NCI-H1048 (cell line): ENCODE measurements at places on chromosomes 7 and 10.

- no peak for DNase-seq
These were observed 6.5 kb downstream of the VSIR start for GRCh38 chr10:71766717-71767419.

GRCh38 chr10:132136689-132137088 is 50.1 kb upstream of the DPYSL4 start:
- DNase-seq: no peak

DNA sequence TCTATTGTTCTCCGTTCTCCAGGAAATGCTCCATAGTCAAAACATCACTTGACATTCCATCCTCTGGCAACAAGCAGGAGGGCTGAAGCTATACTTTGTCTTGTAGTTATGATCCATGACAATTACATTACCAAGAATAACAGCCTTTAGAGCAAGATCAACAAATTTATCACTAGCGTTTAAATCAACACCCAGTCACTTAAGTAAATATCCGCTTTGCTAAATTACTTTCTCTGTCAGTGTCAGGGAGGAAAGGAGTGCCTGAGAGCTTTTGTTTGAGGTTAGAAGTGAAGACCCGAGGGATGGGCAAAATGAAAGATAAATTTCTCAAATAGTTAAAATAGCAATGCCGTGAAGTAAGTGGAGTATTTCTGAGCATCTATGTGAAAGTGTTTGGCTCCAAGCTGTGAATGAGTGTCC is 236.1 kb upstream of the BMPER start:
- DNase-seq: no peak

DNA sequence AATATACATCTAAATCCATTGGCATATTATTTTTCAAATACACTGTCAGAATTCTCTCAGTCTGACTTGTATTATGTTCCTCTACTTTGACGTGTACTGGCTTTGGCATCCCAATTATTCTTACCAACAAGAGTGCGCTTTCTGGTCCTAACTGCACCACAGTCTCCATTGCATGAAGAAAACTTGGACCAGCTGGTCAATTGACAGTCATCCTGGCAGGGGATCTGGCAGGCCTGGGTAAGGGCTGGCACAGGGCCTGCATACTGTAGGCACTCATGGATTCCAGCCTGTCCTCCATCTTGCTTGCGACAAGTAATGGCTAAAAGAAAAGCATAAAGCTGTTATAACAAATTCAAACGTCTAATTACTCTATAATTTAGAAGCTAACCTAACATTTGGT is 384.9 kb downstream of the THSD7A start:
- DNase-seq: no peak

DNA sequence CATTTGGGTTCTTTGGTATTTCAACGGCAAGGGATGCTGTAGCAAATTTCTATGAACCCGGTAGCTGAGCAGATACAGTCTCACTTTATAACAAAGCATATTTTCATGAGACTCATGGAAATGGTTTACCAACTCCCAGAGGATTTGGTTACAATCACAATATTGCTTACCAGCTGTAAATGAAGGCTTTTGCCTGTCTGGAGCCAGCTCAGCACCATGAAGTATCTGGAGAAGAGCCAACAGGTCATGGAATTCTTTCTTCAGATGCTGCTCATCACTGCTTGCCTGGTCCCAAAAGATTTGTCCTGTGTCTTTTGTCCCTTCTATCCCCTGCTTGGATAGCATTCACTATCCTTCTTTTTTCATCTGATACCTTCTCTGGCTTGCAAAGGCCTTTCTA is 316.9 kb upstream of the PHYHIPL start:
- DNase-seq: no peak

DNA sequence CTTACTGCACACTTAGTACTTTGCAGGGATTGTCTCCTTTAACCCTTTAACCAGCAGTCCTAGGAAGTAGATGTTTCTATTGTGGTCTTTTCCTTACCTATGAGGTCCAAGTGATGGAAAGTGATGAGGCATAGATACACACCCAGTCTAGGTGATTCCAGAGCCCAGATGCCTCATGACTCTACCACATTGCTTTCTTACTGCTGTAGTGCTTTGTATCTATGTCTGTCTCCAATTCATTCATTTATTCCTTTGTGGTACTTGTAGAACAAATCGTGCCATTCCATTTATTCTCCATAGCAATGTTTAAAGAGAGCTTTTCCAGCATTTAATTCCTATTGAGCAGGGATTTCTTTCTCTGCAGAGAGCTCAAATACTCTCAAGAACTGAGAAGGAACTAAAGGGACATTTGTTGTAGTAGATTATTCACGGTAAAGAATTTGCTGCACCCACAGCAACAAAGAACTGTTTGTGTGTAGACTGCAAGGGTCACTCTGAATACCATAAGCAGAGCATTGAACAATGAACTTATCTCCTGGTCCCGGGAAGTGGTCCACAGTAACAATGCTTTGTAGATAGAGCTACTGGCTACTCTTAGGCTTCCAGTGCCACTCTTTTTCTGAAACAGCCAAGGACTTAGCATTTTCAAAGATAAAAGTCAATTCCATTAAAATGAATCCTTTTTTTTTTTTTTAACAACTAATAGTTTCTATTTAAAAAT is 337.0 kb downstream of the PTEN start:
- no peak for DNase-seq

DNA sequence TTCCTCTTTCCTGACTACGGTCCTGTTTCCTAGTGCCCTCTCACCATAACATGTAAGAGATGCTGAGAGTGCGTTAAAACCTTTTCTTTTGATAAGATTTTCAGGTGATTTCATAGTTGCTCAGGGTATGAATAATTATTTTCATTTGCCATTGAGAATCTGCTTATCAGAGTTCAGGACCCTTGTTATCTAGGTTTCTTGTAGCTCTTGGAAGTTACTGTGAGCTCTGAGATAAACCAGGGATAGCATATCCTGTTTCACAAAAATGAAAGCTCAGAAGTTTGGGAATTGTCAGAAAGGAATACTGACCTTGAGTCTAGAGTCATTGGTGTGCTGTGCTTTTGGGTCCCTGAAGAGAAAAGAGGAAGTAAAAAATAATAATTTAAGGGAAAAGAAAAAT is 76.8 kb upstream of the PRKG1 start:
- DNase-seq: no peak

DNA sequence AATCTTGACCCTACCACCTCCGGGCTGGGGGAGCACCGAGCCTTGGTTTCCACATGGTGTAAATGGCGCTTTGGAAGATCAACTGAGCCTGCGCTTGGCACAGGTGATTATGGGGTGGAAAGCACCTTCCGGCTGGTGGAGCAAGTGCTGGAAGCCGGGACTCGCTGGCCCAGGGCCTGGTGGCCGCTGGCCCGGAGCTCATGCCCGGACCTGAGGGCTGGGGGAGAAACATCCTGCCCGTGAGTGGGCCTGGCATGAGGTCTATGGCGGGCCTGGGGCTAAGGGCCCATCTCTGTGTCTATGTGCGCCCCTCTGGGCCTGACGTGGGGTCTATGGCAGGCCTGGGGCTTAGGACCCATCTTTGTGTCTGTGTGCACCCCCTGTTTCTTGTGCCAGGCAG is 14.2 kb upstream of the LFNG start:
- DNase-seq: no peak

DNA sequence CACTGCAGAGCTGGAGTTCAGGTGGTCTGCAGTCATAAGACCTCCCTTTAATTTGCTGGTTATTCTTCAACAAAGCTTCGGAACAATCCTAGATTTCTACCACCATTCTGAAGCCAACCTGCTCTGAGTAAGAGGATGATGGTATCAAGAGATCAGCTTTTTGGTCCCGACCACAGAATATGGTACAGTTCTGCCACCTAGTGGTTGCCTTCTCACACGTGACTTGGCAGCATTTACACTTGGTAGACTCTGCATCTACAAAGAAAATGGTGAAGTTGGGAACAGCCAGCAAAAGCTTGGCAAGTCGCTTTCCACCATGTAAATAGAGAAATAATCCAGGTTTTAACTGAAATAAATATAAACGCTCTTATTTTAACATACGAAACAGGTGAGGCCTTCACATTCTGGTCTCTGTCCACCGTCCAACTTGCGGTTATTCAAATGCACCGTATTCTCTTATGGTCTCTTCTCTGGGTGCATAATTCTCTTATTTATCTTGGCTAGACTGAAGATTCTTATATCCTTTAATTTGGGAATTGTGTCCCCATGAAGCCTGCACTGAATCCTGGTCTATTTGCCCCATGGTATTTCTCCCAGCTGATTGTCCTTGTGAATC is 173.9 kb upstream of the GRM3 start:
- peak; percentile 67 for DNase-seq

DNA sequence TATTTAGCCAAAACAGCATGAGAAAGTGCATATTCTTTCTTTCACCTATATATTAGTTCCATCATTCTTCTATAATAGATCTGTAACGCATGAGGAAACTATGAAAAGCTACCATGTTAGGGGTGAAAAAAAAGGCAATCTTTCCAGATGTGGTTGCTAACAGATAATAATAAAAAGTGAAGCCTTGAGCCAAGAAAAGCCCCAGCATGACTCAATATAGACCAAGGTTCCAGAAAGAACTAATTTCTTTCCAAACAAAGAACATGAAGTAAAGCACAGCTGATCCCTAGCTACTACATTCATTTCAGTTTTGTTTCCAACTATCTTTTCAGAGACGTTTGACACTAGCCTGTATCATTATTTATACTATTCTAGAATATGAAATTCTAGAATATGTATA is 16.4 kb downstream of the ARL4A start:
- DNase-seq: no peak

DNA sequence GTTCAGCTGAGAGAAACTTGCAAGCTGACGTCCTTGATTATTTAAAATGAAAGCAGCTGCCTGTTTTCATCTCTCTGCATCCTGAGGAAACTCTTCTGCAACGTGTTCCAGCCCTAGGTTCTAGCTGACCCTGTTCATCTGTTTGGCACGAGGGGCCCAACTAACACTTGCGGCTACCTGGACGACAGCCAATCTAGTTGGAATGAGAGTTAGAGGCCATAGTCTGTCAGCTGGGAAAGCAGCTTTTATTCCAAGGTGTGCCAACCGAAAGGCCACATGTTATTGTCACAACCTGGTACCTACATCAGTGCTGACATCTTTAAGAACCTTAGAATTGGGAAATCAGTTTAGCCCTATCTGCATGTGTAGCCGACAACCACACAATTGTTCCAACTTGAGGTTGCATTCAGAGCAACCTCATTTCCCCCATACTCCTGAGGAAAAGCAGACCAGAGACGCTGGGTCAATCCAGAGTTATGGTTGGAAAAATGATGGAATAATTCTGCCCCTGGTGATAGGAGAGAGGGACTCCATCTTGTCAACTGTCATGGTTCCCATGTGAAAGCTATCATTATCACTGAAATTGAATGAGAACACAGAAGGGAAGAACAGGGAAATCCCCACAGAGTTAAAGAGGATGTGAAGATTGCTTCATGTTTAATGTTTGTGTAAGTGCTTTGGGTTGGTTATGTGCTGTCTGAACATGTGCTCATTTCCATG is 121.6 kb downstream of the EGFR start:
- DNase-seq: no peak
